Stimulated activated CD4-positive, alpha-beta T cell treated with anti-CD3 and anti-CD28 coated beads, Interleukin-15, amount 100 ng/mL, for 1 hour (primary cell): ENCODE measurements at places on chromosomes 16 and 17.
A peak's percentile ranks its signal among the peaks of the same experiment; 100 is the strongest.

- DNase-seq: no peak
Observed at GRCh38 chr16:14628806-14629611, 1.1 kb downstream of the PARN start.

DNA sequence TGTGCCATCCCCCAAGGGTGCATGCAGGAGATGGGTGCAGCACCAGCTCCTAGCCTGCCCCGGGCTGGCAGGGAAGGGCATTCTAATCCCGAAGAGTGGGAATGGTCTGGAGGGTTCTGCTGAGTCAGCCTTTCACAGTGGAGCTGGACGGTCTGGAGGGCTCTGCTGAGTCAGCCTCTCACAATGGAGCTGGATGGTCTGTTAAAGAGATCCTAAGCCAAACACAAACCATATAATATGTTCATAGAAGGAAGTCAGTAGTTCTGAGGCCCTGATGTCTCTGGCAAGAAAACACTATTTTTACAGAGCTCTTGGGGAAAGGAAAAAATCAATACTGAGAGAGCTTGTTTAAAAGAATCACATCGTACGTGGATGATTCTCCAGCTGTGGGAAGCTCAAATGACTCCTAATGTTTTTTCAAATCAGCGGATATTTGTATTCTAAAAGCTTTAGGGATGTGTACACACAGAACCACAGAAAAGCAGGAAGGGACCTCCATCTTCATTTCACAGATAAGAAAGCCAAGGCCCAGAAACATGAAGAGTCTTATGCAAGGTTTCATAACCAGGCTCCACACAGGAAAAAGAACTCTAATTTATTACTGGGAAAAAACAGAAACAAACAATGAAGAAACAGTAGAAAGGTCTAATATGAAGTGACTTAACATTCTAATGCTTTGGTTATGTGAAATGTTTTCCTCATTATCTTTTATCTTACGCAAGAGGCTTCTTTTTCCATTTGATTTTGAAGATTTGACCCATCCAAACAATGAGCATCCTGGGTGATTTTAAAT lies 176.3 kb downstream of the VPS53 start:
- no peak for DNase-seq

GRCh38 chr16:4649744-4650442 lies 25.3 kb downstream of the MGRN1 start:
- no peak for DNase-seq

DNA sequence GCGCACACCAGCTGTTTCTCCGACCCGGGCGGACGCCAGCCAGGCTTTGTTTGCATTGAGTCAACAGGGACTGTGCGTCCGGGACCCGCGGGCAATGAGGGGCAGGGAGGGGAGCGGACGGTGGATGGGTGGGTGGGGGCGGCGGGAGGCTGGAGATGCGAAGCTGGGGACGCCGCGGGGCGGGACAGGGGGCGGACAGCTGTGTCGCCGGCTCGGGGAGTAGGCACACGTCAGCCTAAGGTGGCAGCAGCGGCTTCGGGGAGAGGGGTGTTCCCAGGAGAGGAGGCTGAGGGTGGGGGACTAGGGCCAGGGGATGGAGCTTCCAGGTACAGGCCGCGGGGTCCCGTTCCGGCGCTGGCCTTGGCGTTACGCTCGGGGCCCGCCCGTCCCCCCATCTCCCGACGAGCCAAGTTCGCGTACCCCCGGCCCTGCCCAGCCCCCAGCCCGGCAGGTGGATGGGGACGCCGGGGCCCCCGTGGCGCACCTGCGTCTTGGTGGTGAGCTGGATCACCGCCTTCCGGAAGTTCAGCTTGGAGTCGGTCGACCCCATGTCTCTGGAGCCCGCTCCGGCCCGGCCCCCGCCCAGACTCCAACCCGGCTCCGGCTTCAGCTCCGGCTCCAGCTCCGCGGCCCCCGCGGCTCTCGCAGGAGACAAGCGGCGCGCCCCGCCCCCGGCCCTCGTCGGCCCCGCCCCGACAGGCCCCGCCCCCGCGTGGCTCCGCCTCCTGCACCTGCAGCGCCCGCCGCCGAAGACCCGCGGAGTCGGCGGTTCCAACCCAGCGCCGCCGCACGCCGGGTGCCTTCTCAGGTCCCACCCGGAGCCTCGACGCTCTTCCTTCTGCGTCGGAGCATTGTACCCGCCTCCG lies at the start of gene HID1:
TSS of gene HID1 (minus strand) at position 653 of the 866 bp plus-strand sequence. CDS start at position 550, 103 bp downstream.
- DNase-seq: peak; percentile 79

DNA sequence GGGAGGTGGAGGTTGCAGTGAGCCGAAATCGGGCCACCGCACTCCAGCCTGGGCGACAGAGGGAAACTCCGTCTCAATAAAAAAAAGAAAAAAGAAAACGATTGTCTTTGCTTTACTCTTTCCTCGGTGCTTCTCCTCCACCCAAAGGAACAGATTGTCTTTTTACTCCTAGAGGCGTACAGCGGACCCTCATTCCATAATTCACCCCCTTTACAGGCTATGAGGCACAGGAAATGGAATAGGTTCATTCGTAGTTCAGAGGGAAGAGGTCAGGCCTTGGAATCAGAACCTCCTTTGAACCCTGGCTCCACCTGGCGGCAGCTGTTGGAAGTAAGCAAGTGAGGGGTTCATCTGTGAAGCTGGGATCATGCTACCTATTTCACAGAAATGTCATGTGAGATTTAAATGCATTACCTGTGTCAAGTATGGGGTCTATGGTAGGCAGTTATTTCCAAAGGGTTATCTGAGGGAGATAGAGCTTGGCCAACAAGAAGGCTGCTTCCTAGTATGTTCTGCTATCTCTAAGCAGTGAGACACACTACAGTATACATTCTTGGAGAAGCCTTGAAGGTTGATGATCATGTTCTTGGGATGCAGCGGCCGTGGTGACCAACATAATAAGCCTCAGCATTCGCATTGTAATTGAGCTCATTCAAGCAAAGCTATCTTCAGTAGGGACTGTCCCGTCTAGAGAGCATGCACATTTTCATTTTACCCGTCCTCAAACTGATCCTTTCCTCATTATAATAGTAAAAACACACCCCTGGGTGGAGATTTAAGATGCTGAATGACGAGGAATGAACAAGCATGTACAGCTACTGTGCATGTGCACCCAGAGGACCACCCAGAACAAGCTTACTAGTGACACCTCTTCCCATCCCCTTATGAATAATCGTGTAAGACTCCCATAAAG lies 18.7 kb upstream of the ZNF689 start:
- peak; percentile 80 for DNase-seq

- DNase-seq: no peak
Observed at GRCh38 chr16:23499801-23500200, 10.5 kb downstream of the GGA2 start.

- no peak for DNase-seq
Observed at GRCh38 chr17:40551091-40551878, 14.0 kb downstream of the CCR7 start.

DNA sequence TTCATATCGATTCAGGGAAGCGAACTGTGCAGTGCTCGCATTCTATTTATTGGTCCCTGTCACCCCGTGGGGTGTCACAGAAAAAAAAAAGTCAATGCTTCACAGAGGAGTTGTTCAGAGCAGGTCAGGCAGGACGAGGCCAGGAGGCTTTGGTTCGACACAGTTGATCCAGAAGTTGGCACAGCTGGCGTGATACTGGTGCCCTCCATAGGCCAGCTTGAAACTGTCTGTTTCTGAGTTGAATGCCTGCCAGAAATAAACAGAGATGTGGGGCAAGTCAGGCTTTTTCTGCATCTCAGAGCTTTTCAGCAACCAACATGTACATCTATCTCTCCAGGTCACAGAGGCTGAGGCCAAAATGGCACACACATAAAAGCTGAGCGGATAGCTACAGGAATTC lies 29.1 kb downstream of the DUSP14 start:
- DNase-seq: no peak

GRCh38 chr17:59533694-59534093 lies 31.7 kb upstream of the DHX40 start:
- DNase-seq: no peak

DNA sequence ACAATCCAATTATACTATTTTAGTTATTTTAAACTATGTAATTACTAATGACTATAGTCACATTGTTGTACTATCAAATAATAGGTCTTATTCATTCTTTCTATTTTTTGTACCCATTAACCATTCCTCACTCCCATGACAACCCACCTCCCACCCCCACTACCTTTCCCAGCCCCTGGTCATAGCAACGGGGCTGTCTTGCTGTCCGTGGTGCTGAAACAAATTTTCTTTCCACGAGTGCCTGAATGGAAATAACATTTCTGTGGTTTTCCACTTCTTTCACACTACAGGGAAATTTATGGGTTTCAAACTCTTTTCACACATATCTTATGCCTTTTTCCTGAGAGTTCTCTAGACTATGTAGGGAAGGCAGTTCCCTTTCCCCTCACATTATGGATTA lies 326.6 kb downstream of the PHKB start:
- DNase-seq: no peak

GRCh38 chr16:24850289-24850938 lies 4.7 kb downstream of the SLC5A11 start:
- DNase-seq: no peak
